ENCODE measurements at places on chromosomes 13 and 19. TPM values are rescaled to one million over a fixed set of nuclear protein-coding genes. Genes with fewer than 3 reads are reported as not detected.
A peak's percentile ranks its signal among the peaks of the same experiment; 100 is the strongest.

The C1QTNF9B gene
- 0.20 TPM for total RNA-seq

DNA sequence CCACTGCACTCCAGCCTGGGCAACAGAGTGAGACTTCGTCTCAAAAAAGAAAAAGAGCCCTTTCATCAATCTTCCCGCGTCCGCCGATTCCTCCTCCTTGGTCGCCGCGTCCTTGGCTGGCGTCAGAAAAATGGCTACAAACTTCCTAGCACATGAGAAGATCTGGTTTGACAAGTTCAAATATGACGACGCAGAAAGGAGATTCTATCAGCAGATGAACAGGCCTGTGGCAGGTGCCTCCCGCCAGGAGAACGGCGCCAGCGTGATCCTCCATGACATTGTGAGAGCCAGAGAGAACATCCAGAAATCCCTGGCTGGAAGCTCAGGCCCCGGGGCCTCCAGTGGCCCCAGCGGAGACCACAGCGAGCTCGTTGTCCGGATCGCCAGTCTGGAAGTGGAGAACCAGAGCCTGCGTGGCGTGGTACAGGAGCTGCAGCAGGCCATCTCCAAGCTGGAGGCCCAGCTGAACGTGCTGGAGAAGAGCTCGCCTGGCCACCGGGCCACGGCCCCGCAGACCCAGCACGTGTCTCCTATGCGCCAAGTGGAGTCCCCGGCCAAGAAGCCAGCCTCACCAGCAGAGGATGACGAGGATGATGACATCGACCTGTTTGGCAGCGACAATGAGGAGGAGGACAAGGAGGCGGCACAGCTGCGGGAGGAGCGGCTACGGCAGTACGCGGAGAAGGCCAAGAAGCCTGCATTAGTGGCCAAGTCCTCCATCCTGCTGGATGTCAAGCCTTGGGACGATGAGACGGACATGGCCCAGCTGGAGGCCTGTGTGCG lies 2.1 kb upstream of the MISP3 start:
- no peak for DNase-seq

- no peak for DNase-seq
Measured at GRCh38 chr13:92734068-92734467, 492.5 kb upstream of the GPC6 start.

GRCh38 chr13:60282186-60282585 lies 114.8 kb upstream of the TDRD3 start:
- DNase-seq, result peak; percentile 3

DNA sequence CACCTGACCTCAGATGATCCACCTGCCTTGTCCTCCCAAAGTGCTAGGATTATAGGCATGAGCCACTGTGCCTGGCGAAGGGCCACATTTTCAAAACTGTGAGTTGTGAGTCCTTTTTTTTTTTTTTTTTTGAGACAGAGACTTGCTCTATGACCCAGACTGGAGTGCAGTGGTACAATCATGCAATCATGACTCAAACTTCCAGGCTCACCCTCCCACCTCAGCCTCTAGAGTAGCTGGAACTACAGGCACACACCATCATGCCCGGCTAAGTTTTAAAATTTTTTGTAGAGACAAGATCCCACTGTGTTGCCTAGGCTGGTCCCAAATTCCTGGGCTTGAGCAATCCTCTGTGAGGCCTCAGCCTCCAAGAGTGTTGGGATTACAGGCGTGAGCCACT lies 3.8 kb upstream of the MYPOP start:
- DNase-seq, result no peak

GRCh38 chr13:62209529-62209928 lies 793.9 kb upstream of the PCDH20 start:
- DNase-seq, result no peak
